ENCODE measurements at places on chromosomes 6 and 20.

DNA sequence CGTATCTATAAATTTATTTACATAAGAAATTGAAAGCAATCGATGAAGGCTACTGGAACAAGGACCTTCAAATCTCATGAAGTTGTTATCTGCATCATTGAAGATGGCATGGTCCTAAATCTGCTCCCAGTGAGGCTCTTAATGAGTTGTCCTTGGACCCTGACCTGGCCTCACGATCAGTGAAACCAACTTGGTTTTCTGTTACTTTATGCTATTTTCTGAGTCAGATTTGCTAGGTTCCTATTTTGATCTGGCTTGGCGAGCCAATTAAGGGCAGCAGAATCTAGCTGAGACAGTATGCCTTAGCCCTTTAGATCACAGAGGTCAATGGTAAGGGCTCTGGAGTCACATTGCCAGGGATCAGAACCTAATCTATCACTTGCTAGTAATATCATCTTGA lies 30.1 kb upstream of the NOX3 start:
- DNase-seq, result no peak

DNA sequence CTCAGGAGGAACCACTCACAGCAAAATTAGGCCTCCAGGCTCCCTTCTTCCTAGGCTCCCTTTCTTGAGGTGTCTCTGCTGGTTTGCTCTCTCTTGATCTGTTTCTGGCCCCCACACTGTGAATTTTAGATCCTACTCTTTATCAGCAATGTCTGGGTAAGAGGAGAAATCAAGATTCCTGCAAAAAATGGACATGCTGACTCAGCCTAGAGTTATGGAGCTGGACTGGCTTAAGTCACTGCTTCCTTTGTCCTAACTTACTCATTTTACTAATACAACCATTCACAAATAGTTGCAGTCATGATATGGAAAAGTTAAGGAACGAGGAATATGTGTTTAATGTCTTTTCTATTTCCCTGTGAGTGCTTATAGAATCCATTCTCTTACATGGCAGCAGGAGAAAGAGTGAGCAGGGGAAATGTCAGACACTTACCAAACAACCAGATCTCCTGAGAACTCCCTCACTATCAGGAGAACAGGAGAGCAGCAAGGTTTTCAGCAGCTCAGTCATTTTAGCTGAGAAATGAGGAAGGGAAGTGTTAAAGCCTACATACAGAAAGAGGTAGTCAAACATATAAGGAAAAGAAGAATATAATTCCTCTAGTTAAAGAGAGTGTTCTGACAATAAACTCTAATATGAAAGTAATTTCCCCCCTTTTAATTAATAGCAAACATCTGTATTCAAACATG lies 160.8 kb downstream of the PDE7B start:
- DNase-seq, result no peak

- no peak for DNase-seq
Measured at GRCh38 chr6:33766921-33767907, 20.5 kb upstream of the IP6K3 start.

DNA sequence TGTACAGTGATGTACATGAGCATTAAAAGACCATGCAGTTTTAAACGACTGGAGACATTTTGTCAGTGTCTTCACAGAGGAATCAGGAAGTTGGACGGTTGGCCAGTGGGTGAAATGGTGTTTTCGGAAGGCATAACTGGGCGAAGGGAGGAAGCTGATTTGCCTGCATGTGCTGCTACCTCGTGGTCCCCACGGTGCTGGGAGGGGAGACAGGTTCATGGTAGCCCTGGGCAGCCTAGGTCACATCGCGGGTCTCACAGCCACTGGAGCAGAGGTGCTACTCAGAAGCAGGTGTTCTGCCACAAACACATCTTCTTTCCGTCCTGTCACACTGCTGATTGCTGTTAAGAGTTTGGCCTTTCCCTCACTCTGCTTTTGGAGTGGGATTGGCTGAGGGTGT lies 35.2 kb downstream of the HIVEP1 start:
- no peak for DNase-seq

- DNase-seq, result no peak
Measured at GRCh38 chr6:56992036-56992435, 37.1 kb downstream of the BEND6 start.

- DNase-seq, result no peak
Measured at GRCh38 chr6:38755874-38756273, 40.8 kb downstream of the DNAH8 start.

GRCh38 chr6:147724454-147724853 lies 216.0 kb downstream of the SAMD5 start:
- no peak for DNase-seq

- no peak for DNase-seq
Measured at GRCh38 chr6:84061174-84061573, 27.6 kb downstream of the MRAP2 start.

GRCh38 chr20:4728120-4728760 lies 6.5 kb downstream of the PRND start:
- no peak for DNase-seq

DNA sequence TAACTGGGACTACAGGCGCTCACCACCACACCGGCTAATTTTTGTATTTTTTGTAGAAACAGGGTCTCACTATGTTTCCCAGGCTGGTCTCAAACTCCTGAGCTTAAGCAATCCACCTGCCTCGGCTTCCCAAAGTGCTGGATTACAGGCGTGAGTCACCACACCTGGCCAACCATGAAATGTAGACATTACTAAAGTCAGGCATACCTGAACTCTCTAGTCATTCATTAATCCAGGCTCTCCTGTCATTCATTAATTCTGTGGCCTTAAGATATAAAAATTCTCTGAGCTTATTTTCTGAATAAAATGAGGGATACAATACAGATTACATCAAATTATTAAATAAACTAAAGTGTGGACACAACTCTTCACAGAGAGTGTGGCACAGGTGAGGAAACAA lies 159.7 kb downstream of the GMDS start:
- DNase-seq, result no peak

DNA sequence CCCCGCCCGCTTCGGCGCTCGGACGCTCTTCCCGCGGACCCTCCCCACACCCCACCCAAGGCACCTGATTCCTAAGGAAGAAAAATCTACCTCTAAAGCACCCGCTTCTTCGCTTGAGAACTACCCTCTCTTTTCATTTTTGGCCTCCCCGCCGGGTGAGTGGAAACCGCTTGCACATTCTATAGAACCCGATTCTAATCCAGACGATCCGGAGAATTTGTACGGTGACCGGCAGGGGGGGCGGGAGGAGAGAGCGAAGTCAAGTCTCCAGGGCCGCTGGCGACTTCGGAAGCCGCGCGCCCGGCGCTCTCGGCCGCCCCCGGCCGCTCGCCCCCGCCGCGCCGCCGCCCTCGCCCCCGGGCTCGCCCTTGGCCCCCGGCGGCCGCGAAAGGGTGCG lies at the start of gene RBM24:
Gene RBM24, plus strand, starts transcription at position 262 of the 397 bp plus-strand sequence. CDS start 221 bp downstream, outside the sequence.
- DNase-seq, result no peak

GRCh38 chr6:158361068-158361467 lies 48.8 kb downstream of the TULP4 start:
- DNase-seq, result no peak

DNA sequence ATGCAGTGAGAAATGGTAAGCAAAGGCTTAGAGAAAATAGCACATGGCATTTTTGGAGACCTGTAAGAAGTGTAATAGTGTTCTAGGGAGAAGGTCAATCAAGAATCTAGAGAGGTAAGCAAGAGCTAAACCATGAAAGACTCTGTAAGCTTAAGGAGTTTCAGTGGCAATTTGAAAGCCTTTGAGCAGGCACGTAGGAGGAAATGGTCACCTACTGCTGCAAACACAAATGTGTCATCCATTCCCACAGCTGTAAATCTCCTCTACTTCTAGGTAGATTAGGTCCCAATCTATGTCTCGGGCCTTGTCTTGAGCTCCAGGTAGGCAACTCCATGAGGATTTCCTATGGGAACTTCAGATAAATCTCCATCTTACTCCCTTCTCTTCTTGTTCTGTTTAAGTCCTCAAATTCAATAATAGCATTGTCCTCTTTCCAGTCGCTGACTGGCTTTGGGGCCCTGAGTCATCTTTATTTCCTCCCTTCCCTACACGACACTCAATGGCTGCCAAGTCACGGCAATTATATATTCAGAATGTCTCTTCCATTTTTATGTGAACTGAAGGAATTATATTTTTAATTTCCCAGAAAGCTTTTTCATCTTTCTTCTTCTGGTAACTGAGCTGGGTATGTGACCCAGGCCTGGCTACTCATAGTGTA lies 24.2 kb upstream of the PAQR8 start:
- DNase-seq, result no peak

DNA sequence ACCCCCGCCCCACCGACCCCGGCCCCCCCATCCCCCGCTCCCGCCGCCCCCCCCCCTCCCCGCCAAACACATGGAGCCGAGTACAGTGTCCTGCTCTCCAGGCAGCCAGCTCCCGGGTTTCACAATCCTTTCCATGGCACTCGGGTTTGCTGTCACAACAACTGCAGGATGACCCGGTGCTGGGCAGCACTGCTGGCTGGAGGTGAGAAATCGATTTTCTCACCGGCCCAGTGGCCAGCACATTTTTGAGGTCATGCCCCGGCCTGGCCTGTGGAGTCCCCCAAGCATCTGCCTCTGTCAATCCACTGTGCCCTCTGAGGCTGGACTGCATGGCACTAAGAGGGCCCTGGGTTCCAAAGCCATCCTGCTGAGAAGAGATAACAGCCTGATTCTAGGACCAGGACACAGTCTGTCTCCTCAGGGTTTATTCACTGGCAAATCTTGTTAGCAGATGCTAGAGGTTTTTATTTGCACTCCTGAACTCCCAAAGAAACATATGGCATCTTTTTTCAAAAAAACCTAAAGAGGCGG lies 129.5 kb downstream of the NFATC2 start:
- DNase-seq, result no peak

- no peak for DNase-seq
Measured at GRCh38 chr6:90870561-90870960, 283.7 kb upstream of the MAP3K7 start.

DNA sequence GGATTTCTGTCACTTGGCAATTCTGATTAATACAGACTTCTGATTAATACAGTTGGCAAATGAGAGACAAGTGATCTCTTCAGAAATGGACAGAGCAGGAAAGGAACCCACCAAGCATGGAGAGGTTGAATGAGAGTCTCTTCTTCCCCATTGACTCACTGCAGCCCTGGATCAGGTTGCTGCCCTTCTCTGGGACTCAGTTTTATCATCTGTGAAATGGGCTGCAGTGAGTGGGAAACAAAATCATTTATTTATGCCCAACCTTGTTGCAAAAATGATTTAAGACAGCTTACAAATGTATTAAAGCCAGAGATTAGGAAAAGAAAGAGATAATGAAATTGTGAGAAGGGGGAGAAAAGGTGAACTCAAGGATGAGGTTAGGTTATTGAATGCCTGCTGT lies 20.8 kb upstream of the RSPO4 start:
- no peak for DNase-seq

GRCh38 chr6:111727802-111728201 lies 122.1 kb upstream of the TRAF3IP2 start:
- DNase-seq, result no peak

DNA sequence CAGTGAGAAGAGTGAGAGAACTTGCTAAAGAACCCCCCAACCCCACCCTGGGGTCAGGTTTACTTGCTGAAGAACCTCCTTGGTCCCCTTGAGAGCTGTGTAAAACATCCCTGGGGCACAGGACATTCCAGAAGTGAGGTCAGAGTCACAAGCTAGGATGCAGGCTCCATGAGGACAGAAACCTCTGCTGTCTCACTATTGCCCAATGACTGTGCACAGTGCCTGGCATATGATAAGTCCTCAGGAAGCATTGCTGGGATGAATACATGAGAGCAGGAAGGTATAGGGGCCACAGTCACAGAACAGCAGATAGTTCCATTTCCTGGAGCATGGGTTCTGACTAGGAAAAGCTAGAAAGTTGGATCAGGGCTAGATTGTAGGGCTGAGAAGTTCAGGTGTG lies 18.4 kb downstream of the NT5E start:
- DNase-seq, result no peak

DNA sequence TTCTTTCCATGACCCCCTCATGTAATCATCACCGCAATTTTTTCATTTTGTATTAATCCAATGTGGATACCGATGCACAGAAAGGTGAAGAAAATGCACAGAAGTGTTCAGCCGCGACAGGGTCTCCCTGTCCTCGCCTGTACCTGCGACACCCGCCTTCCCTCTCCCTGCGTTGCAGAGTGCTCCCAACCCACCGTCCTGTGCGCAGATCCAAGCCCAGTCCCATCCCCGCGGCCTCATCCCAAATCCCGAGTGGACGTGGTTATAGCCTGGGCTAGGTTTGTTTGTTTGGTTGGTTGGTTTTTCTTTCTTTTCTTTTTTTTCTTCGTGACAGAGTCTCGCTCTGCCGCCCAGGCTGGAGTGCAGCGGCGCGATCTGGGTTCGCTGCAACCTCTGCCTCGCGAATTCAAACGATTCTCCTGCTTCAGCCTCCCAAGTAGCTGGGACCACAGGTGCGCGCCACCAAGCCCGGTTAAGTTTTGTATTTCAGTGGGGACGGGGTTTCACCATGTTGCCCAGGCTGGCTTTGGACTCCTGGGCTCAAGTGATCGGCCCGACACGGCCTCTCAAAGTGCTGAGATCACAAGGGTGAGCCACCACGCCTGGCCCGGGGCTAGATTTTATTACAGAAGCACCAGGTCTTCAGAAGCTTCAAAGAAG lies 536 bp upstream of the RAET1G start:
- DNase-seq, result no peak

DNA sequence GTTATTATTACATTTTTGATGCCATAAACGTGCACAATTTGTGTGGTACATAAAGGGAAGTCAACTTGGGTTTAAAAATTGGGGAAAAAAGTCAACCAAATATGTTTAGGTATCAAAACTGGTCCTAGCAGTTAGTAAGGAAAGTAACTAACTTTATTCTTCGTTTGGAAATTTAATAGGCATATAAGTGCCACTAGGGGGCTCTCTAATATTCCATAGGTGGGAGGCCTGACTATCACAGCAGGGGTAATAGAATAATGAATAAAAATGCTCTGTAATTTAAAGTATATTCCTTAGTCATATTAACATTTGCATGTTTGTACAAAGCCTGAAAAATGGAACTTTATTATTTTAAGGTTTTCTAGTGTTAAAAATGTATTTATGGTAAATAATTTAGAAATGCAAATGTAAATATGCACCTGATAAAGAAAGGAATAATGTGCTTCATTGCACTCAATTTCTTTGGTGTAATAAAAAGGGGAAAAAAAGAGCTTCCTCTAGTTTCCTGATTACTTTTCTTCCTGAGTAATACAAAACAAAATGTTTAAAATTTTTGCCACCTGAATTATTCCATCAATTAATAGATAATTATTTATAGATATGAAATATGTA lies 125.7 kb upstream of the HDAC2 start:
- peak; percentile 41 for DNase-seq

- DNase-seq, result no peak
Measured at GRCh38 chr20:46021361-46022359, 7.4 kb upstream of the SLC12A5 start.

All from CD4-positive, alpha-beta T cell treated with Interleukin-4 for 4 hours (primary cell).